COR-L47 (cell line): ENCODE measurements at places on chromosomes 1 and 21.

DNA sequence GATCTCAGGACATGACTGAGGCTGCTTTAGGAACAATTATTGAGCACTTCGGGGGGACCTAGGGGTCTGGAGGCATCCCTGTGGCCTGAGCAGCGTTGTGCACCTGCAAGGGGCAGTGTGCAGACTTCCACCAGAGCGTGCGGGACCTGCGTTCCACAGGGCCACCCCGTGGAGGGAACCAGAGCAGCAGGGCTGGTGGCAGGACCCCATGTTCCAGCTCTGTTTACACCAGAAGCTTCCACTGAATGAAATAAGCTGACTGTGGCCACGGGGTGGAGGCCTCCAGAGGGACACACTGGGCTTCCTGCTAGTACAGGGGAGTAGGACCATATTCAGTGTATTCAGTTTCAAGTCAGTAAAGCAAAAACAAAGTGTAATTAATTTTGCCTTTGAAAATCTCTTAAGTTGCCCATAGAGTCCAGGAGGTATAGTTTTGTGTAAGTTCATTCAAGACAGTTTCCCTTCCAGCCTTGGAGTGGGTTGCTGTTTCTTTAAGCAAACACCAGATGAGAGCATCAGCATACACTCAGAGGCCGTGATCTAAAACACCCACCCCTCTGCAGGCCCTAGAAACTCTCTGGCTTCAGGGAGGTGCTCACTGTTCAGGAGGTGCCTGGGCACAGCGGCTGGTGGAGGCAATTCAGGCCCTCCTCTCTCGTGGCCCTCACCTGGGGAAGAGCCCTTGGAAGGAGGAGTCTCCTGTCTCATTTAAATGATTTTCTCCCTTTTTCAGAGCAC lies 16.6 kb downstream of the SLC1A7 start:
- no peak for DNase-seq

GRCh38 chr1:2381741-2382620 lies 9.4 kb downstream of the MORN1 start:
- DNase-seq, result no peak

DNA sequence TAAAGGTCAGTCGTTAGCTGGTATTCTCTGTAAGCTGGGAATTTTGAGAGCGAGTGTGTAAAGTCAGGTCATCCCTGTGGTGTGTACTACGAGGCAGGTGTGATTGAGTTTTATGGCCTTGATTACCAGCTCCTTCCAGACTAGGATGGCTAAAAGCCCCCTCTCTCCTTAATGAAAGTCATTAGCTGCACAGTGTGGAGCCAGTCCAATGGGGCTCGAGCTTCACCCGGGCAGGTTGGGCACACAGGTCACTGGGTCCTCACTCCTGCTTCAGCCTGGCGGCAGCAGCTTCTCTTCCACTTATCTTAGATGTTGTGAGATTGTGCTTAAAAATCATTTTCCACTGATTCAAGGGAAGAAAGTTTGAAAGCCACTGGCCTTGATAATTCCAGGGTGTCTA lies 3.0 kb downstream of the DMRTB1 start:
- DNase-seq, result no peak

- DNase-seq, result no peak
Observed at GRCh38 chr1:218401441-218401997, 56.4 kb downstream of the TGFB2 start.

- DNase-seq, result no peak
Observed at GRCh38 chr1:30665216-30666010, 58.0 kb downstream of the MATN1 start.
